Umbilical cord (tissue), 2 donors: ENCODE measurements at places on chromosomes 2 and 18.

DNA sequence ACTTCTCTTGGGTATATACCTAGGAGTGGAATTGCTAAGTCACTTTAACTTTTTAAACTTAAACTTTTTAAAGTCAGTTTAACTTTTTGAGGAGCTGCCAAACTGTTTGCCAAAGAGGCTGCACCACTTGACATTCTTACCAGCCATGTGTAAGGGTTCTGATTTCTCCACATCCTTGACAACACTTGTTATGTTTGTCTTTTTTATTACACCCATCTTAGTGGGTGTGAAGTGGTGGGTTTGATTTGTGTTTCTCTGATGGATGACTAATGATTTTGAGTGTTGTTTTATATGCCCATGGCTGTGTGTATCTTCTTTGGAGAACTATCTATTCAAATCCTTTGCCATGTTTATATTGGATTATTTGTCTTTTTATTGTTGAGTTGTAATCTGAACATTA lies 13.6 kb downstream of the ASAP2 start:
- no peak for DNase-seq

- DNase-seq: no peak
These were observed 383.2 kb downstream of the SOCS6 start for GRCh38 chr18:70671889-70672565.

DNA sequence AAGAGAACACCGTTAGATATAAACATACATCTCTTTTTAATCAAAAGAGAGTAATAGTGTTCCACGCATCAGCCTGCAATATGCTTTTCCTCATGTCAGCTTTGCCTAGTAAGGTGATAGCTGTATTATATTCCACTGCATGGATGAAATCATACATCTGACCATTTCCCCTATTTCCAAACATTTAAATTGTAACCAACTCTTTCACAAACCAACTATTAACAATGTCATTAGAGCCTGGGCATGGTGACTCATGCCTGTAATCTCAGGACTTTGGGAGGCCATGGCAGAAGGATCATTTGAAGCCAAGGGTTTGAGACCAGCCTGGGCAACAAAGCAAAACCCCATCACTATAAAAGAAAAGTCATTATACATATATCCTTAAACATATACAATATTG lies 284.8 kb downstream of the BCL11A start:
- no peak for DNase-seq

DNA sequence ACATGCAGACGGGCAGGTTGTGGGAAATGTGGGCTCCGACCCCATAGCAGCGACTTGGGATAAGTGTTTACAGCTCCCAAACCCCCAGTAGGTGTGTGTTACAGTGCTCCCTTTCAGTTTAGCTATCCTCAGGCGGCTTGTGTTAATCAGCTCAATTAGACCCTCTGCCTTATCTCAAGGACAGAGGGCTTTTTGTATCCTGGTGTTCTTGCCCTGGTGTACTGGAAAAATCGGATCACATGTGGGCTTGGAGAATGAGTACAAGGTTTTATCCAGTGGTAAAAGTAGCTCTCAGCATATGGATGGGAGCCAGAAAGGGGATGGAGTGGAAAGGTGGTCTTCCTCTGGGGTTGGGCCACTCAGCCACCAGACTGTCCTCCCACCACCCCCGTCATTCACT lies 264.7 kb upstream of the SYT4 start:
- no peak for DNase-seq

DNA sequence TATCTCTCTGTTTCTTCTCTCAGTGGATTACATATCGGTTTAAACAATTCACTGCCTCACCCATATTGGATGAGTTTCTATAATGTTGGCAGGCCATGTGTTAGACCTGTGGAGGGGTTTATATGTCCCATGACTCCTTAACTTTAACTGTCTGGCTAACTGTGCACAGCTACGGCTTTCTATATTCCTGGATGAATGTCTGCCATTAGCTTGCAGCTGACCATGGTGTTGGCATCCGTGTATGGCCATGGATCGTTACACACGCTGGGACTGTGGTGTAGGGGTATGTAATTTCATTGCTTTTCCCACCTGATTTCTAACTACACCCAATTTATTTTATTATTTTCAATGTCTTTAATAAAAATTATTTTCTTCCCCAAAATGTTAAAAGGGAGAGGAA lies 3.3 kb upstream of the TANC1 start:
- no peak for DNase-seq

DNA sequence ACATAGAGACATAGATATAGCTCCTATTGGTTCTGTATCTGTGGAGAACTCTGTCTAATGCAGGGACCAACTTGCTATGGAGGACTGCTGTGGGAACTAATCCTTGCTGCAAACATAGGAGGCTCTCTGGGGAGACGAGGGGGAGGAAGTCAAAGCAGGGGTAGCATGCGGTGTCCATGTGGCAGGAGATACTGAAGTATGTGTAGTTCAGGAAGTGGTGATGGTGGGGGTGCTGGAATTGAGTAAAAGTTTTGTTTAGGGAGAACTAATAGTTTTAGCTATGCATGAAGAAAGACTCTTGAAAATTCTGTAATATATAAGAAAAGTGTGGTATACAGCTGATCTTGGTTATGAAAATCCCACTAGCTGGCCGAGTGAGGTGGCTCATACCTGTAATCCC lies 62.0 kb downstream of the ANKRD44 start:
- no peak for DNase-seq

DNA sequence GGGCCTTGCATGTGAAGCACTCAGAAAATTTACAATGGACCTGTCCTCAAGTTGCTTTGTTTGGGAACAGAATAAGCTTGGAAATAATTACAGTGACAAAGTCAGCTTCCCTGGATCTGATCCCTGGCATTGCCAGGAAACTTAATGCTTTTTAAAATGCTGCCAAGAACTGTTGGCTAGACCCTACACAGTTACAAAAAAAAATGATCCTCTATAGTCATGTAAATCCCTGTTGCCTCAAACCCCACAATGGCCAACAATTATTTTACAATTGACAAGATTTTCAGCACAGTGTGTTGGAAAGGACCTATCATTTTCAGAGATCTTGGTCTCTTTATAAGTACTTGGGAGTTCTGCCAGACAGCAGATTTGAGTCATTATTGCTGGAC lies 470.4 kb upstream of the ACVR2A start:
- peak; percentile 3 for DNase-seq

- no peak for DNase-seq
These were observed 134.1 kb upstream of the GLI2 start for GRCh38 chr2:120601566-120601965.

DNA sequence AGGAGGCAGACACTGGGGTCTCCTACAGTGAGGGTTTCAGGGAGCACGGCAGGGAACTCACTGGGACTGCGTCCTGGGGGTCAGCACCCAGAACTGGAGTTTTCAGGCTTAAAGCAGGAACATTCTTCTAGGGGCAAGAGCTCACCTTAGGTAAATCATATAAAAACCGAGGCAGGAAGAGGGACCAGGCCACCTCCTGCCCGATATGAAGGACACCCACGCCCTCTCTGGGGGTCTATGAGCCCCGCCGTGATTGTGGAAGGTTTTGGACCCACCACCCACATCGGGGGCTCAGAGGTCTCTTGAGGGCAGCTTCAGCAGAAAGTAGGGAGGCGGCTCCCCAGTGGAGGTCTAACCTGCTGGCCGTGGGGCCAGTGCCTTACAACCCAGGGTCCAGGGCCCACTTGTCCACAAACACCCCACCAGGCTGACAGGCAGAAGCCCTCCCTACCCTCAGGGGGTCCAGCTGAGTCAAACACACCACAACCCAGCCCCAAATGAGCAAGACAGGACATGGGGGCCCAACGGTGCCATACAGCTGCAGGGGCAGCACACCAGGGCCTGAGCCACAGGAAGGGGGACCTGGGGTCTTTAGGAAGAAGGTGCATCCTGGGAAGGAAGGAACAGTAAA lies 25.3 kb downstream of the CROCC2 start:
- DNase-seq: no peak

GRCh38 chr2:171615069-171615468 lies 72.2 kb upstream of the DYNC1I2 start:
- DNase-seq: no peak

- peak; percentile 80 for DNase-seq
These were observed 366.9 kb upstream of the SLC14A2 start for GRCh38 chr18:45248240-45248903.

- DNase-seq: no peak
These were observed 239.8 kb downstream of the FHOD3 start for GRCh38 chr18:36537289-36537688.

DNA sequence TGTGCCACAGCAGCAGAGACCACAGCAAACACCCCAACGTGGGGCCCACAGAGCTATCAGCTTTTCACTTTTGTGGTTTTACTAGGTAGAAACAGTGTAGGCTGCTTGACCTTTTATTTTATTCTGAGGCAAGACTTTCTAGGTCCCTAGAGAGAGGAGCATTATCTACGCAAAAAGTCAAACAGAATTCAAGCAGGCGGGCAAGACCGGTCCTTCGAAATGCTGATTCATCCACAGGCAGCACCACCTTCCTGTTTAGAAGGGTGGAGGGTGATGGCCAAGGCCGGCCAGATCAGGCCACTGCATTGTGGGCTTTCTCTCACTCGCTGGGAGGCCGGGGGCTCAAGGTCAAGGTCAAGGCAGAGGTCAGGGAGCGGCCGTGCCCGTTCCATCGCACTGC lies 573.0 kb downstream of the GALR1 start:
- no peak for DNase-seq

DNA sequence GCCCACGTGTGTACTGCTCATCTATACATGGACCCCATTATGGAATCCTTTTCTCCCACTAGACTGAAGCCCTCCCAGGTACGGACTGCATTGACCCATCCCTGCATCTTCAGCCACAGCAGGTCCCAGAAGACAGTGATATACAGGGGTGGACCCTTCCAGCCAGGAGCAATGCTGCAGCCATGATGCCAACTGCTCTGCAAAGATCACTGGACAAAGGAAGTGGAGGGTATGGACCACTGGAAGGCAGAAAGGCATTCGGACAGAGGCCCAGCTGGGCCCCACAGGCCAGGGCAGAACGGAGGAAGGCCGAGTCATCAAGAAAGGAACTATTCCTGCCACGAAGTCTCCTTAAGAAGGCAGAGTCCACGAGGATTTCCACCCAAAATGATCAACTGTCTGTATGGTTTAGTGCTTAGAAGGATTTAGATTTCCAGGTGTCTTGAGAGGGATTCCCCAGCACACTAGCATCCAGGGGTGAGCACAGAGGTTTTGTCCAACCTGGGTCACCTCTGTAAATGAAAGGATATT lies 93.4 kb downstream of the TWIST2 start:
- no peak for DNase-seq

- no peak for DNase-seq
These were observed 163.9 kb upstream of the THUMPD2 start for GRCh38 chr2:39942950-39943349.

GRCh38 chr2:98004047-98004446 lies 8.3 kb upstream of the TMEM131 start:
- DNase-seq: no peak

DNA sequence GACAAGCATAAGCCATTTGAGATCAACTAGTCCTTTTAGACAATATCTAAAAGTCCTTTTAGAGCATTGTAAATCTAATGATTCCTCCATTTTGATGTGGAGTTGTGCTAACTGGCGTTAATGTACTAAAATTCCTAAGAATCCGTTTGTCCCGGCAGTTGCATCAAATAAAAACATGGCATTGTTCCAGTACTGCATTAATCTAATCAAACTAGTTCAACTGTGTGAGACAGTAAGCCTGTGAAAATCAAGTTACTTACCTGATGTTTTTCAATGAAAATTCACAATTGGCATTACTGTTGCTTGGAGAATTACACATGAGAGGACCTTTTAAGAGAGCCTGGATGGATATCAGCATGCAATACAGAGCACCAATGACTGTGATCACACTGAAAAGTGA lies 13.3 kb downstream of the TM4SF20 start:
- no peak for DNase-seq

- no peak for DNase-seq
These were observed 13.5 kb downstream of the CCDC121 start for GRCh38 chr2:27615316-27615715.

DNA sequence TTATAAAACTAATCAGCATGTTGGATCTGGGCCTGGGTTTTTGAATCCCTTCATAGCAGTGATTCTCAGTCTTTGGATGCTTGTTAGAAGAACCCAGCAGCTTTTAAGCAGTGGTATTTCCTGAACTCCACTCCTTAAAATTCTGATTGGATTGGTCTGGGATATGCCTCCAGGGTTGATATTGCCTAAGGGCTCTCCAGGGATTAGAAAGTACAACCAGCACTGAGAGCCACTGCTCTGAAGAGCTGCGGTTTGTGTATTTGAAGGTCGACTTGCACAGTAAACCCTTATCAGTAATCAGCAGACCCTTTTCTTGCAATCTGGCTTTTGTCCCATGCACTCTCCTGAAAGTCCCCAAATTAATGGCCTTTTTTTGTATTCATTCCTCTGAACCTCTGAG lies 17.0 kb upstream of the RBMS1 start:
- peak; percentile 65 for DNase-seq

- peak; percentile 93 for DNase-seq
These were observed 227.9 kb downstream of the GBX2 start for GRCh38 chr2:235940330-235940729.

GRCh38 chr2:221571551-221572218 lies 419 bp downstream of the EPHA4 start:
- peak; percentile 57 for DNase-seq

GRCh38 chr2:127599211-127599610 lies 46.7 kb upstream of the GPR17 start:
- no peak for DNase-seq

DNA sequence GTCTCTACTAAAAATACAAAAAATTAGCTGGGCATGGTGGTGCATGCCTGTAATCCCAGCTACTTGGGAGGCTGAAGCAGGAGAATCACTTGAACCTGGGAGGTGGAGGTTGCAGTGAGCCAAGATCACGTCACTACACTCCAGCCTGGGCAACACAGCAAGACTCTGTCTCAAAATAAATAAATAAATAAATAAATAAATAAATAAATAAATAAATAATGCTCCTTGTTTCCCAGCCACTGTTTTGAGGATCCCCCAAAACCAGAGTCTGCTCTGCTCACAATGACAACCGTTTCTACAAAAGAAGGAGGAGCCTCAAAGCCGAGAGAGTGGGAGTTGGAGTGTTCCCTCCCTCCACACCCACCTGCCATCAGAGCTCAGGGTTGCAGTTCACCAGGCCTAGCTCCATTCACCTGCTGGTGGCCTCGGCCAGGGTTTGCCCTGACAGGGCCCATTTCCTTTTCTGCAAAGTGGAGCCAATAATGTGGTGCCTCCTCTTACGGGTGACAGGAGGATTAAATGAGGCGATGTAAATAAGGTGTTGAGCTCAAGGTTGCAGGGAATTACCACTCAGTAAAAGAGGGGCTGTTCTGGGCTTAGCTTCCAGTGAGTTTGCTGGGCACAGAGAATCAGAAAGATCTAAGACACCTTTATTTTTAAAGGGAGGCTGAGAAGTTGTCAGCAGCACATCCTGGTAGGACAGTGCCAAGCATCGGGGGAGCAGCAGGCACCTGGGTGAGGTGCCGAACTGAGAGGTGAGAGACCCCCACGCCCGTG lies 25.5 kb downstream of the CRACDL start:
- DNase-seq: no peak

- no peak for DNase-seq
These were observed 93.8 kb upstream of the SKOR2 start for GRCh38 chr18:47345291-47345690.

DNA sequence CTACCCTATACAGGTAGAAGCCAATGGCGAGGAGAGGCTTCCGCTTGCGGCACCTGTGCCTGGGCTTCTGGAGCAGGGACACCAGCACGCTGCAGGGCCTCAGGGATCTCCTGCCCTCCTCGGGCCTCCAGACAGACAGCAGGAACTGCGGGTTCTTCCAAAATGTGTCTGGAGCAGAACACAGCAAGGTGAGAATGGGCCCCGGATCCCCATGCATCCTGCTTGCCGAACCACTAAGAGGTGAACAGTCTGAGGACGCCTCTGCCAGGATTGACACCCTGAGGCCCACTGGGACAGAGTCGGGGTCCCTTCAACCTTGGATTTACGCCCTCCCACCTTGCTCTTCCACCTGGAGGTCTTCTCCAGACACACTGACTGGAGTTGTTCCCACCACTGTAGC lies 25.4 kb downstream of the CAPN14 start:
- DNase-seq: no peak
